ENCODE measurements at places on chromosomes 7 and 10.

GRCh38 chr10:62046522-62047227 is 145.2 kb downstream of the ARID5B start:
- peak; percentile 22 for ATAC-seq

DNA sequence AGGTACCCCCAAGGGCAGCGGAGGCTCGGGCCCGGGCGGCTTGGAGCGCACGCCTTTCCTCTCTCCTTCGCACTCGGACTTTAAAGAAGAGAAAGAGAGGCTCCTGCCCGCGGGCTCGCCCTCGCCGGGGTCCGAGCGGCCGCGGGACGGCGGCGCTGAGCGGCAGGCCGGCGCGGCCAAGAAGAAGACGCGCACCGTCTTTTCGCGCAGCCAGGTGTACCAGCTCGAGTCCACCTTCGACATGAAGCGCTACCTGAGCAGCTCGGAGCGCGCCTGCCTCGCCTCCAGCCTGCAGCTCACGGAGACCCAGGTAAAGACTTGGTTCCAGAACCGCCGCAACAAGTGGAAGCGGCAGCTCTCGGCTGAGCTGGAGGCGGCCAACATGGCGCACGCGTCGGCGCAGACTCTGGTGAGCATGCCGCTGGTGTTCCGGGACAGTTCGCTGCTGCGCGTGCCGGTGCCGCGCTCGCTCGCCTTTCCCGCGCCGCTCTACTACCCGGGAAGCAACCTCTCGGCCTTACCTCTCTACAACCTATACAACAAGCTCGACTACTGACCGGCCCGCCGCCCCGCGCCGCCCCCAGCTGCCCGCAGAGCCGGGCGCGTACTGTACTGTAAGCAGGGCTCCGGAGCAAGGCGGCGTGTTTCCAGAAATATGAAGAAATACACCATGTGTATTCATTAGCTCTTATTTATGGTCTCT is 1.8 kb downstream of the HMX2 start:
- no peak for ATAC-seq

DNA sequence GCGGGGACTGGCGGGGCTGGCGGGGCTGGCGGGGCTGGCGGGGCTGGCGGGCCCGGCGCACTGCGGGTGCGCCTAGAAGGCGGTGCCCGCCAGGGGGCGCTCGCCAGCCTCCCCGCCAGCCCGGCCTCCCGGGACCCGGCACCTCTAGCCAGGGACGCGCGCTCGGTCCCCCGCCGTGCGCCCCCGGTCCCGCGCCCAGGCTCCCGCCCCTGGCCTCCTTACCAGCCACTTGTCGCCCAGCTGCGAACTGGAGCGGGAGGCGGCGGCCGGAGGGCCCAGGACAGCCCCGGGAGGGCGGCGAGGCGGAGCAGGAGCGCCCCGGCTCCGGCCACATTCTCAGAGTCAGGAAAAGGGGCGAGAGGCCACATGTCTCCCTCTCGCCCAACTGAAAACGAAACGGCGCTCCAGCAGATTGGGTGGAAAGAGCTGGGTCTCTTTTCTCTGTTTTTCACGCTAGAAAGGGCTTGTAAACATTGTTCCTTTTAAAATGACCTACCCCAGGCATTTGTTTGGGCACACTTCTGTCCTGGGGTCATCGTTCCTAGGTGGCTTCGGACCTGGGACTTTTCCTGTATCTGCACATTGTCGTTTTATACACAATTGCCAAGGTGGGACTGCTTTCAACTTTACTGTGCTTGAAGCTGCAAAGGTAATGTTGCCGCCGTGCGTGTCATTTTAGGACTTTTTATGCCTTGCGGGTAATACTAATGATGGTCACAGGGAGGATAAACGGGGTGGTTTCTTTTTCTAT is 378 bp upstream of the PRKCQ start:
- ATAC-seq = peak; percentile 88

DNA sequence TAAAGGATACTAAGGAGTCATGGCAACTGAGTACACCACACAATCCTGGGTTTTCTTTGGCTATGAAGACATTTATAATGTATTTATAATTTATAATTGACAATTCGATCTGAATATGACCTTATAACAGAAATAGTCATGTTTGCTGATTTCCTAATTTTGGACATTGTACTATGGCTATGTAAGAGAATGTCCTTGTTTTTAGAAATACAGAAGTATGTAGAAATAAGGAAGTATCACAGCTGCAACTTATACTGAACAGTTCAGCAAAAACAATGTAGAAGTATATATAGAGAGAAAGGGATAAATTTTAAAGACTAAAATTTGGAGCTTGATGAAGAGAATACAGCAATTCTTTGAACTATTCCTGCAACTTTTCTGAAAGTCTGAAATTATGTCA is 32.6 kb downstream of the PRLHR start:
- no peak for ATAC-seq

DNA sequence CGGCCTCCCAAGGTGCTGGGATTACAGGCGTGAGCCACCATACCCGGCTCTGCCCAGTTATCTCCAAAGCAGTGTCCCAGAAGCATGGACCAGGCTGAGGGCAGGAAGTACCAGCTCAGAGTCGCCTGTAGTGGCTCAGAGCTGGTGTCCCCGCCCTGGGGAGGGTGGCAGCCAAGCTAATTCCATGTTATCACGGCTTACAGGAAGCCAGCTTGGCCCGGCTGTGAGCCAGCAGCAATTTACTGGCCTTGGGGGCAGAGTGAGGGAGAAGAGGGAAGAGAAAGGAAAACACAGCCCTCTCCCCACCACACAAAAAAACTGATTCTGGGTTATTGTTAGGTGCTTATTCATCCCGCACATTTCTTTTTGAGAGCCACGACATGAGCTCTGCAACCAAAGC is 88.1 kb downstream of the HIP1 start:
- peak; percentile 59 for ATAC-seq

Measured in esophagus mucosa (tissue), 1 donor.